B cell (primary cell): ENCODE measurements at places on chromosomes 5 and 9. TPM values are rescaled to one million over a fixed set of nuclear protein-coding genes. Genes with fewer than 3 reads are reported as not detected.

Gene GRM6
- not detected in 2 replicates for total RNA-seq

Gene NR5A1
- not detected in 2 replicates for total RNA-seq

Gene ALDH1A1
- not detected in 2 replicates for total RNA-seq

Gene FOXD4L6
- total RNA-seq, result not detected in 2 replicates

Gene RNF183
- 0.39 TPM in 1 of 2 replicates, not detected in the other for total RNA-seq

Gene FCN1
- total RNA-seq, result 2.1 and 2.2 TPM in 2 replicates

Gene NELFB
- total RNA-seq, result 55.8 and 56.9 TPM in 2 replicates

Gene HAVCR1
- total RNA-seq, result 0.22 TPM in 1 of 2 replicates, not detected in the other

Gene NMUR2
- total RNA-seq, result not detected in 2 replicates

Gene TGFBR1
- total RNA-seq, result 60.7 TPM in 2 replicates

Gene BTNL9
- total RNA-seq, result 160 and 173 TPM in 2 replicates

Gene ORM2
- total RNA-seq, result not detected in 2 replicates

Gene GTF2H2C
- 46.2 and 55.7 TPM in 2 replicates for total RNA-seq

Gene CBY3
- total RNA-seq, result 0.37 TPM in 1 of 2 replicates, not detected in the other

Gene PCSK5
- 0.10 TPM in 1 of 2 replicates, not detected in the other for total RNA-seq

Gene VCAN
- total RNA-seq, result 0.41 TPM in 1 of 2 replicates, not detected in the other

Gene LAMC3
- 0.25 and 0.29 TPM in 2 replicates for total RNA-seq

Gene HMGCR
- total RNA-seq, result 55.7 and 64.6 TPM in 2 replicates

Gene NAIF1
- 11.4 and 12.9 TPM in 2 replicates for total RNA-seq

Gene AQP3
- total RNA-seq, result 1.4 and 1.8 TPM in 2 replicates

Gene PCDHGA2
- total RNA-seq, result 0.07 and 0.29 TPM in 2 replicates

Gene PCA3
- total RNA-seq, result not detected in 2 replicates

Gene LCN1
- not detected in 2 replicates for total RNA-seq

Gene FOXD4L5
- 0.79 and 1.0 TPM in 2 replicates for total RNA-seq

Gene TTLL11
- 3.8 and 3.9 TPM in 2 replicates for total RNA-seq

Gene LEAP2
- total RNA-seq, result 5.4 and 5.9 TPM in 2 replicates

Gene ADAMTSL1
- not detected in 2 replicates for total RNA-seq

Gene TMEM161B
- total RNA-seq, result 32.2 and 33.8 TPM in 2 replicates

Gene PHF24
- total RNA-seq, result not detected in 2 replicates

Gene ARL10
- total RNA-seq, result 27.9 and 33.6 TPM in 2 replicates

Gene TMC1
- total RNA-seq, result not detected in 2 replicates

Gene DOCK8
- 288 and 297 TPM in 2 replicates for total RNA-seq

Gene TMEM252
- not detected in 2 replicates for total RNA-seq

Gene CYSRT1
- total RNA-seq, result 0.22 and 0.32 TPM in 2 replicates

Gene MAP1B
- 0.07 and 0.15 TPM in 2 replicates for total RNA-seq

Gene PTTG1
- total RNA-seq, result 7.5 and 8.1 TPM in 2 replicates

Gene MIER3
- 23.2 and 25.9 TPM in 2 replicates for total RNA-seq

Gene C9orf153
- total RNA-seq, result 0.67 and 0.70 TPM in 2 replicates

Gene CTXN3
- total RNA-seq, result not detected in 2 replicates

Gene SHLD3
- 6.3 and 6.7 TPM in 2 replicates for total RNA-seq

Gene ZNF169
- 26.2 and 26.9 TPM in 2 replicates for total RNA-seq

Gene ISL1
- total RNA-seq, result not detected in 2 replicates

Gene LECT2
- total RNA-seq, result not detected in 2 replicates

Gene SLF1
- total RNA-seq, result 12.5 and 15.2 TPM in 2 replicates

Gene GLT6D1
- total RNA-seq, result 0.19 TPM in 1 of 2 replicates, not detected in the other

Gene HMMR
- total RNA-seq, result 1.4 and 1.6 TPM in 2 replicates

Gene ENTPD2
- total RNA-seq, result not detected in 2 replicates

Gene SMIM33
- not detected in 2 replicates for total RNA-seq

Gene KCTD16
- 0.17 TPM in 1 of 2 replicates, not detected in the other for total RNA-seq

Gene IL5
- total RNA-seq, result not detected in 2 replicates

Gene BAAT
- not detected in 2 replicates for total RNA-seq

Gene FBP2
- total RNA-seq, result not detected in 2 replicates
